Esophagus mucosa (tissue), 1 donor: ENCODE measurements at places on chromosomes 6 and 20. TPM values are rescaled to one million over a fixed set of nuclear protein-coding genes. Genes with fewer than 3 reads are reported as not detected.

The LY6G6D gene
- total RNA-seq = not detected

The ADAT2 gene
- total RNA-seq = 4.9 TPM

The UBE2V1 gene
- total RNA-seq = 75.6 TPM

The TRIM31 gene
- 0.20 TPM for total RNA-seq

The TEAD3 gene
- 21.7 TPM for total RNA-seq

The PTPRK gene
- 13.0 TPM for total RNA-seq

The CST4 gene
- not detected for total RNA-seq

The ADGRF5 gene
- 2.5 TPM for total RNA-seq

The DPM1 gene
- 33.9 TPM for total RNA-seq

The SPEF1 gene
- not detected for total RNA-seq

The ZSWIM3 gene
- total RNA-seq = 1.4 TPM

The RBM24 gene
- 0.32 TPM for total RNA-seq

The BHLHE23 gene
- not detected for total RNA-seq

The MROH8 gene
- total RNA-seq = 1.6 TPM

The TCF19 gene
- 14.8 TPM for total RNA-seq

The MLIP gene
- total RNA-seq = 8.5 TPM

The PLN gene
- total RNA-seq = 1.5 TPM
